Panc1 (cell line): ENCODE measurements at places on chromosomes 11 and 22.

DNA sequence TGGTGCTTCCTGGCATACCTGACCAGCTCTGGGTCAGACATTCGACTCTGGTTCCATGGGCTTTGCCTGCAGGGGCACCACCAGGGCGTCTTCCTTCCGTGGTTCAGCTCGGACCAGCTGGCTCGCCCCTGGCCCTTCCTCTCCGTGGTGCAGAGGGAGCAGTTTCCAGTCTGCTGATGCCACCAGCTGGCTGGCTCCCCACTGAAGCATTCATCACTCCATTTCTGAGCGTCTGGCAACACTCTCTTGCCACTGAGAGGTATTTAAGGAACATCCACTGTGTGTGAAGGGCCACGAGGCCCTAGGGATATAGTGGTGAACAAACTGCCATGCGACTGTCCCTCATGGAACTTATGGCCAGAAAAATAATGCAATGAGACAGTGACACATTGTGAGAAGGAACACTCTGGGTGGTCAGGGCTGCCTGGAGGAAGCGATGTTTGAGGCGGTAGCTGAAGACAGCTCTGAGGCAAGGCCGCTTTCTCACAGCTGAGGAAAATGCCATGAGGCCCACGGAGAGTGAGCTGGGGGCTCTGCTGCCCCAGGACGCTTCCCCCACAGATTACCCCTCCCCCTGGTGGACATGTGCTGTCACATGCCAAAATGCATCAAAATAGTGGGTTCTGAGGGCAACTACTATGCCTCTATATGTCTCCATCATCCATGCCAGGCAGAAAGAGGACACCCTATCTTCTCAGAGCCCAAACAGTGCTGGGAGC lies 44.9 kb upstream of the ARFGAP3 start:
- no peak for DNase-seq

- DNase-seq: no peak
Measured at GRCh38 chr11:66002648-66003225, 434 bp downstream of the BANF1 start.

- DNase-seq: no peak
Measured at GRCh38 chr11:74321487-74322188, 10.2 kb upstream of the P4HA3 start.

DNA sequence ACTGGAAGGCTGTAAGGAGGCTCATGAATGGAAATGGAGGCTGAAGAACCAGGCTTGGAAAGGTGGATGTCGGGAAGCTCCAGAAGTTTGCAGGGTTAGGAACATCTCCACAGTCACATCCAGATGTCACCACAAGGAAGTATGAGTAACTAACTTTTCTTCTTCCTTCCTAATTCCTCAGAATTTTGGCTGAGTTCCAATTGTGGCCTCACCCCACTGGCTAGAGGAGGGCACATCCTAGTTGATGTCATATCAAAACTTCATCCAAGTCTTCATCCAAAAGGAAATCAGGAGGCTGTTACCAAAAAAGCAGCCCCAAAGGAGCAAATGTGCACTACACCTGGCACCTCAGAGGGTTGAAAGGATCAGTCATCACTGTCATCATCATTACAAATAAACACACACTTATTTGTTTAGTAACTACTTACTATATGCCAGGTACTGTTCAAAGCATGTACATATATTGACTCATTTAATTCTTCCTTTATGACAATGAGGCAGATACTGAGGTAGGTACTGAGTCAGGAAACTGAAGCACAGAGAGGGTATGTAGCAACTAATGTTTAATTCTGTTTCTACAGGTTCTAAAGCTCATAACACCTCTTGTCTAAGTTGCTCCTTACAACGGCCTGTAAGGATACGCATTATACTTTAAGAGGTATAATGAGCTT lies 7.3 kb upstream of the PTPN5 start:
- DNase-seq: no peak

GRCh38 chr11:72190631-72191071 lies 1.3 kb upstream of the FOLR1 start:
- DNase-seq: no peak

GRCh38 chr22:27952091-27952490 lies 33.0 kb upstream of the PITPNB start:
- DNase-seq: no peak

GRCh38 chr11:107427569-107428180 lies 29.9 kb downstream of the CWF19L2 start:
- DNase-seq: no peak

- DNase-seq: no peak
Measured at GRCh38 chr11:104764710-104765045, 133.6 kb downstream of the CASP12 start.

DNA sequence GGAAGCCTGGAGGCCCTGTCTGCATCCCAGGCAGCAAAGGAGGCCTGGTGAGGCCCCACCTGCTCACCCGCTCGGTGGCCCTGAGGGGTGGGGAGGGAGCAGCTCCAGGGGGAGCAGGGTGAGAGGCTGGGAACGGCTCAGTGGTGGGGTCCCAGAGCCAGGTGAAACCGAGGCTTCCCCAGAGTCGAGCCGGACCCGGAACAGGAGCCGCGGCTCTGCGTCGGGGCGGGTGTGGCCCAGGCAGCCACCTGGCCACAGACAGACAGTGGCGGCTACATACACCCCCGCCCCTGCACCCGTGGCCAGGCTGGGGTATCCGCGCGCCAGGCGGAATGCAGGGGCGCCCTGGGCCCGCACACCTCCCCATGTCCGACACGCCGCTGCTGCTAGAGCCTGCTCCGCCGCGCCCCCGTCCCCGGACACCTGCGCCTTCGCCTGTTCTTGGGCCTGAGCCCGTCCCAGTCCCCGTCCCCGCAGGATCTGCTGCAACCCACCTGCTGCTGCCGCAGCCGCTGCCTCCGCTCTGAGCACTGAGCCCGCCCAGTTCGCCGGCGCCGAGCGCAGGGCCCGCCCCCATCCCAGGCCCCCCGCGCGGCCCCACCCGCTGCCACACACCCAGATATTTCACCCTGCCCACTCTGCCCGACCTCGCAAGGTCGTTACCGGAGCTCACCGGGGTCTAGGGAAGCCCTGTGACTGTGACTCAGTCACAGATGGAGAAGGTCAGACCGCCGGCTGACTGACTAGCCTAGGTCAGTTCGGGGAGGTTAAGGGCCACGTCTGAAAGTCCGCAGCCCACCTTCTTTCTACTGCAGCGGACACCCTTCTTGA lies at the start of gene SLC7A4:
TSS of gene SLC7A4 (minus strand) at position 525 of the 831 bp plus-strand sequence. CDS start 749 bp downstream, outside the sequence.
- no peak for DNase-seq

- no peak for DNase-seq
Measured at GRCh38 chr11:21534288-21534687, 658.6 kb upstream of the ANO5 start.

DNA sequence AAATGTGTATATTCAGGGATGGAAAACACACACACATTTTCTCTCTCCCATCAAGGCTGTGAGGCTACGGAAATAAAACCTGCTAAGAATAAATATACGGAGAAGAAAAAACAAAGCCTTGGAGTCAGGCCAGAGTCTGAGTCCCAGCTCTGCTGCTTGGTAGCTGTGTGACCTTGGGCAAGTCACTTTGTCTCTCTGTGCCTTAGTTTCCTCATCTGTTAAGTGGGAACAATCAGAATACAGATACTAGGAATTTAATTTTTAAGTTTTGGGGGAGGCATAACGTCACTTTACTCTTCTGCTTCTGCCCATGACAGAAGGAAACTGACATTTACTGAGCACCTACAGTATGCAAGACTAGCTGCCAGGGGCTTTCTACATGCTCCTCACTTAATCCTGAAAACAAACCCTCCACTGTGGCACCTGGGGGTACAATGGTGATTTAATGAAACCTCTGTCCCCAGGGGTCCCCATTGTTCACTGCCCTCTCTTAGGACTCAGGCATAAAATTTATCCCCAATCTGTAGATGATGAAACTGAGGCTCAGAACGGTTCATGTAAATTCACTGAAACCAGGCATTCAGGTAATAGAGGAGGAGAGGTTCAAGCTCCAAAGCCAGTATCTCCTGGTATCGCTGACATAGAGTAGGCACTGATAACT lies 131.9 kb upstream of the SERPIND1 start:
- no peak for DNase-seq

- no peak for DNase-seq
Measured at GRCh38 chr11:114929351-114930000, 251.1 kb downstream of the NXPE2 start.

DNA sequence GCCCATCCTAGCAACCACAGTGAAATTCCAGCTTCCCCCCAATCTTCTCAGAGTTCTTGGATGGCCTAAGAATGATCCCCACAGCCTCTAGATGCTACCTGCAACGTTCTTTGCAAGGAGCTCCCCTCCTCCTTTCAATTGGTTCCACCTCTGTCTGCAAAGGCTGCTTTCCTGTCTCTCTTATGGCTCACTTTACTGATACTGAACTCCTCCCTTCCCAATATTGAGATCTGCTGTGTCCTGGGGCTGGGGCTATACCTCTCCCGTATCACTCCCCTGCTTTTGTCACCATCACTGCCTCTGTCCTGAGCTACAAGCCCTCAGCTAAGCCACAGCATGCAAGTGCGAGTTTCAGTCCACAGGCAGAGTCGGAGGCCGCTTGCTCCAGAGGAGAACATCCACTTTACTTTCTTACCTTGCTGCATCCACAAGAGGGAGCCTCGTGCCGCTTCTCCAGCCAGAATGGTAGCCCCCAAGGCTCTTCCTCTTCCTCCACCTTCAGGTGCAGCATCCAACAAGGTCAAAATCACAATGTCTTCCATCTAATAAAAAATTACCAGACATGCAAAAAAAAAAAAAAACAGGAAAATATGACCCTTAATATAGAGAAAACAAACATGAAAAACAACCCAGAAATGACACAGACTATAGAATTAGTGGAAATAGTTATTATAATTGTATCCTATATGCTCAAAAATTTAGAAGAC lies 48.6 kb upstream of the TMEM45B start:
- DNase-seq: no peak

DNA sequence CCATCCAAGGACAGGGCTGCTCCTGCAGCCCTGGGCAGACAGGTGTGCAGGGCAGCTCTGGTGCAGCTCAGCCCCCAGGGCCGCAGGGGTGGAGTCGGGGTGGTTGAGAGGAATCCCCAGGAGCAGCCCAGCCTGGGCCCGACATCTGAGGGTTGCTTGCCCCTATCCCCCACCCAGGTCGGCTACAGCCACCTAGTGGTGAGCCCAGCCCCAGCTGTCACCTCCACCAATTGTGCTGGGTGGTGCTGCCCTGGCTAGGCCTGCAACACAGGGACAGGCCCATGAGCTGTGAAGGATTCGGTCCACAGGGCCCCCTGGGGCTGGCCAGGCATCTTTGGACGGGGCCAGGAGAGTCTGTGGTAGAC lies 29.6 kb downstream of the RTN4R start:
- no peak for DNase-seq

DNA sequence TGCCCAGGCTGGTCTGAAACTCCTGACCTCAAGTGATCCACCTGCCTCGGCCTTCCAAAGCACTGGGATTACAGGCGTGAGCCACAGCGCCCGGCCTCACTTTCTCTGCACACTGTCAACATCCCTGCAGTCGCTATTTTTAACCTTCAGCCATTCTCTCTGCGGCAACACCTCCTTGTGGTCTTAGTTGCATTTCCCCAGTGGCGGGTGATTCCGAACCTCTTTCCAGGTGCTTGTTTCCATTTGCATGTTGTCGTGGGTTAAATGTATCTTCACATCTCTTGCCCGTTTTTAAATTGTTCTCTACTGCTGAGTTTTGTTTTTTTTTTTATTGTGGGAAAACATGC lies 2.2 kb upstream of the SCT start:
- no peak for DNase-seq
